ENCODE measurements at places on chromosomes 5 and 9. TPM values are rescaled to one million over a fixed set of nuclear protein-coding genes. Genes with fewer than 3 reads are reported as not detected.

The ENHO gene
- polyA plus RNA-seq = not detected

The ACOT12 gene
- polyA plus RNA-seq = not detected

GRCh38 chr9:14573319-14573718 is 119.9 kb downstream of the ZDHHC21 start:
- no peak for DNase-seq

DNA sequence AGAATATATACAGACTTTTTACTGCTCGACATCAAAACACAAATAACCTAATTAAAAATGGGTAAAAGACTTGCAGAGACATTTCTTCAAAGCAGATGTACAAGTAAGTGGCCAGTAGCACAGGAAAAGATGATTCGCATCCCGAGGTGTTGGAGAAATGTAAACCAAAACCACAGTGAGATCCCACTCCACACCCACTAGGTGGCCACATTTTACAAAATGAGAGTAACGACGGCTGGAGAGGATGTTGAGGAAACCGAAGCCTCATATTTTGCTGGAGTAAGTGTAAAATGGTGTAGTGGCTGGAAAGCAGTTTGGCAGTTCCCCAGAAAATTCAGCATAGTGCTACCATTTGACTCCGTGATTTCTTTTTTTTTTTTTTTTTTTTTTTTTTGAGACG is 21.3 kb upstream of the GBGT1 start:
- peak; percentile 62 for DNase-seq

- peak; percentile 40 for DNase-seq
Observed at GRCh38 chr9:133054966-133055365, 6.8 kb upstream of the CEL start.

The ARL14EPL gene
- not detected for polyA plus RNA-seq

The RAB24 gene
- polyA plus RNA-seq = 71.1 TPM

DNA sequence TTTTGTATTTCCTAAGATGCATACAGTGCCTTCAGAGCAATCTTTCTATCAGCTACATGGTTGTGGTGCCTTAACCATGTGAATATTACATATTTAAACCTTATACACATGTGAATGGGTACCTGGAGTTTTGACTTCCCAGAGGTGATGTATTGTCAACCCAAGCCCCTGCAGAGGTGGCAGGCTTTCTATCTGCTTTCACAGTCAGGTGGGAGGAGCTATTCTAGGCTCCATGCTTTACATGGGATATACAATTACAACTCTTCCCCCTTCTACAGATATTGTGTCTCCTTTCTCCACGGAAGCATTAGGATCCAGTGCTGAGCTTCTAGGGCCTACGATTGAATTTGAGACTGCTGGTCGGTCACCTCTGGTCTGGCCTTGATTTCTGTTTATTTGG is 89.8 kb upstream of the TUT7 start:
- no peak for DNase-seq

The FOXD4L6 gene
- not detected for polyA plus RNA-seq

- DNase-seq = no peak
Observed at GRCh38 chr9:79694208-79694607, 122.4 kb downstream of the TLE4 start.

GRCh38 chr9:107620236-107620635 is 130.7 kb upstream of the KLF4 start:
- DNase-seq = no peak

The LMAN2 gene
- polyA plus RNA-seq = 251 TPM

- DNase-seq = peak; percentile 25
Observed at GRCh38 chr5:97046270-97046982, 96.0 kb downstream of the LIX1 start.

The PDLIM4 gene
- polyA plus RNA-seq = 214 TPM

The HTR4 gene
- not detected for polyA plus RNA-seq

GRCh38 chr9:75950998-75951397 is 60.5 kb downstream of the PCSK5 start:
- no peak for DNase-seq

The EMB gene
- 1.2 TPM for polyA plus RNA-seq

DNA sequence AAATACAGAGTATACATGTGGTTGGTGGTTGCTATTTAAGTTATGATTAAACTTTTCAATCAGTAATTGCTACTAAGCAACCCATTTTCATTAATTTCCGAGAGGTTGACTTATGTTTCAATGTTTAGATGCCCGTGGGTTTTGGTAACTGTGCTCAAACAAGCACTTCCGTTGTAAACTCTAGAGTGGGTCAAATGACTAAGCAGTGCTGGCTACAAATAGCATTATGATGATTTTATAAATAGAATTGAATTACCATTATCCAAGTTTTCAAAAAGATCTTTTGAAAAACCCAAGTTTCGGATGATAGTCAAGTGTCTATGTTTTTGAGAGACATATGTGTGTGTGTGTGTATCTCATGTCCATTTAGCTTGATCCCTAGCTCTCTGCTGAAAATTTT is 2369.4 kb upstream of the ACO1 start:
- DNase-seq = no peak

- no peak for DNase-seq
Observed at GRCh38 chr5:144281784-144282183, 111.1 kb downstream of the KCTD16 start.

The HTR1A gene
- polyA plus RNA-seq = not detected

DNA sequence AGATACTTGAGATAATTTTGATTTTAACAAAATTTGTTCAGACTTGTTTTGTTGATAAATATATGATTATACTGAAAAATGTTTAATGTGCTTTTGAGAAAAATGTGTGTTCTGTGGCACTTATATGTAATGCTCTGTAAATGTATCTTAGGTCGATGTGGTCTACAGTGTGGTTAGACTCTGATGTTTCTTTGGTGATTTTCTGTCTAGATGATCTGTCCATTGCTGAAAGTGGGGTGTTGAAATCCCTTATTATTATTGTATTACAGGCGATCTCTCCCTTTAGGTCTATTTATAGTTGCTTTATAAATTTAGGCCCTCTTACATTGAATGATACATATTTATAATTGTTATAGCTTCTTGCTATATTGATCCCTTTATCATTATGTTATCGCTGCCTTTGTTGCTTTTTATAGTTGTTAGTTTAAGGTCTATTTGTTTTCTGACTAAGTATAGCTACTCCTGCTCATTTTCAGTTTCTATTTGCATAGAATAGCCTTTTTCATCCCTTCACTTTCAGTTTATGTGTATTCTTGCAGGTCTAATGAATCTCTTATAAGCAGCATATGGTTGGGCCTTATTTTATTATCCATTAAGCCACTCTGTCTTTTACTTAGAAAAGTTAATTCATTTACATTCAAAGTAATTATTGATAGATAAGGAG is 124.3 kb downstream of the MRPS30 start:
- no peak for DNase-seq

- no peak for DNase-seq
Observed at GRCh38 chr5:99004960-99005359, 76.2 kb upstream of the CHD1 start.

GRCh38 chr9:131335368-131335755 is 45.8 kb downstream of the PLPP7 start:
- DNase-seq = no peak

The HAVCR2 gene
- 0.07 TPM for polyA plus RNA-seq

DNA sequence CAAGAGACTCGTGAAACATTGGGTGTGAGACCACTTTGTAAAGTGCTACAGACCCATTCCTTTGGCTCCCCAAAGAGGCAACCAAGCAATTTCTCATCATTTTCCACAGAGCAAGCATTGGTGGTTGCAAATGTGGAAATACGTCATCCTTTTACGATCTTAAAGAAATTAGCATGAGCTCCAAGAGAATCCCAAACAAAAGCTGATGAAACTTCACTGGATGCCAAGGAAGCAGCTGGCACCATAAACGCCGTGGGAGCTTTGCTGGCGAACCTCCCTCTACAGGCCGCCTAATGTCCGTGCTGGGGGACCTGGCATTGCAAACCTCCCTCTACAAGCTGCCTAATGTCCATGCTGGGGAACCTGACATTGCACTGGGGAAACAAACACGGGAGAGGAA is 432.4 kb downstream of the ACTL7B start:
- no peak for DNase-seq

GRCh38 chr5:157535042-157535865 is 40.3 kb downstream of the ADAM19 start:
- DNase-seq = peak; percentile 56

- no peak for DNase-seq
Observed at GRCh38 chr5:57211039-57211438, 37.2 kb downstream of the GPBP1 start.

DNA sequence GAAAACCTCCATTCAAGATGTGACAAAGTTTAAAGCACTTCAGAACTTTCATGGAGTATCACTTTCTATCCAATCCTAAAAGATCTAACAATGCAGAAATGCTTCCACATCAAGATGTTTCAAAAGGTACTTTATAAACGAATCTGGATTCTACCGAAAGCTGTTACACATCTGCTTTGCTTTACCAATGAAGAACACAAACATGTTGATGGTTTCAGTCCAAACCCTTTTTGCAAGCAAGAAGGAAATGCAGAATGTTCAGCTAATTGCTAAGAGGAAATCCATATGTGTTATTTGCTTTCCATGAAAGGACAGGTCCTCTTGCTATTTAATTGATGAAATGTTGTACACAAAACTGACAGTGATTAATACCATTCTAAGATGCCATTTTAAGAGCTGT is 419.6 kb downstream of the EFNA5 start:
- no peak for DNase-seq

GRCh38 chr5:96408210-96408777 is 24.8 kb downstream of the PCSK1 start:
- peak; percentile 25 for DNase-seq

The OMD gene
- polyA plus RNA-seq = not detected

DNA sequence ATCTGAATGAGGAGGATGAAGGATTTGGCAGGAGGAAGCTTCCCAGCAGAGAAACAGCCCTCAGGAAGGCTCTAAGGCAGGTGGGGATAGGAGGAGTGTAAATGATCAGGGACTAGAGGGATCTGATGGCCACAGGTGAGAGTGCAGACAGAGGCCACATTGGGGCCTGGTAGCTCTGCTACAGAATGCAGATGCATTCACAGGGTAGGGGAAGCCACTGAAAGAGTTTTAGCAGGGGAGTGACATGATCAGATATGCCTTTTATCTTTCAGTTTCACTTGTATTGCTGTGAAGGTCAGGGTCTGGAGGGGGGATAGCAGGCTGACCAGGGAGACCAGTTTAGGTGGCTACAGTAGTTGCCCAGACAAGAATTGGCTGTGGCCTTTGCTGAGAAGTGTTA is 3.0 kb downstream of the TXNDC15 start:
- no peak for DNase-seq

GRCh38 chr9:108751369-108751768 is 104.4 kb downstream of the ACTL7B start:
- no peak for DNase-seq

DNA sequence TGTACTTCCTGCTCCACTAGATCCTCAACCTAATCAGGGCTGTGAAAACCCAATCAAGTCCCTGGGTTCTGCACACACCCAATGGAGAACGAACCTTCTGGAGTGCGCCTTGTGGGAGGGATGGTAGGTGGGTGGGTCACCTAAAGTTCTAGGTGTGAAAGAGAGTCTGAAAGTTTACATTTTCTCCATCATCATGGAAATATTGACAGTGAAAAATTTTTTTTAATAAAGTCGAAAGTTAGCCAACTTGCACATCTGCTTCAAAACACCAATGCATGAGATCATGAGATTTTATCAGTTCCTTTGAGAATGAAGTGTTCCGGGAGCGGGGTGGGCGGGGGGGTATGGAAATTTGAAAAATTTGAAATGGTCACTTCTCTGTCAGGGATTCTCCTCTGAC is 21.7 kb downstream of the TAF11L14 start:
- no peak for DNase-seq

GRCh38 chr5:61055434-61056006 is 106.7 kb downstream of the SMIM15 start:
- DNase-seq = peak; percentile 72

DNA sequence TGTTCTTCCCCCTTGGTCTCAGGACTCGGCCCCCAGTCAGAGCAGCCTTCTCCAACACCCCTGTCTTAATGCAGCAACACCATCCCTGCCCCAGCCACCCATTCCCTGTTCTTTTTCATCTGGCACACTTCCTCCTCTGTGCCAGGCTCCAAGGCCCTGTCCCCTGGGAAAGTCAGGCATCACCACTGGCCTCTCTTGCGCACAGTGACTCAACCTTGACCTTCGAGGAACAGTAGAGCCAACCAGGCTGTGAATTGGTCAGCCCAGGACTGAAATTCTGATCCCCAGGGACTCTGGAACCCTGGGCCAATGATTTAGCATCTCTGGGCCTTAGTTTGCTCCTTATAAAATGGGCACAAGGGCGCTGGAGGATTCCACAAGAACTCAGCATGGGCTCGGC is 10.5 kb upstream of the RALGDS start:
- no peak for DNase-seq

DNA sequence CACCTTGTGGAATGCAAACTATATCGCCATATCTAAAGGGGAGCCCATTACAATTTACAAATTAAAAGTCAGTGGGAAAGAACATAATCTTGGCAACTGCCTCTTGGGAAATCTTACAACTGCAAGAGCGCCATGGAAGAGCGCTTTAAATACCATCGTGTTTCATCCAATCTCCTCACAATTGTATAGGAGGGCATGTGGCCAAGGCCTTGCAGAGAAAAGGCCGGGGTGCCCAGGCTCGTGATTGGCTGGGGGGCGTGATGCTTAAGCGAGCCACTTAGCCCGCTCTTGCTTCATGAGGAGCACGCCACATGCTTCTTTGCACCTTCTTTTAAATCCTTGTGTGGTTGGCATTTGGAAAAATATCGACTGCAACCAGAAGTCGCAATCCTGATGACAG is 69.8 kb upstream of the NFIB start:
- no peak for DNase-seq

- no peak for DNase-seq
Observed at GRCh38 chr5:97478483-97478882, 295.4 kb upstream of the RIOK2 start.

DNA sequence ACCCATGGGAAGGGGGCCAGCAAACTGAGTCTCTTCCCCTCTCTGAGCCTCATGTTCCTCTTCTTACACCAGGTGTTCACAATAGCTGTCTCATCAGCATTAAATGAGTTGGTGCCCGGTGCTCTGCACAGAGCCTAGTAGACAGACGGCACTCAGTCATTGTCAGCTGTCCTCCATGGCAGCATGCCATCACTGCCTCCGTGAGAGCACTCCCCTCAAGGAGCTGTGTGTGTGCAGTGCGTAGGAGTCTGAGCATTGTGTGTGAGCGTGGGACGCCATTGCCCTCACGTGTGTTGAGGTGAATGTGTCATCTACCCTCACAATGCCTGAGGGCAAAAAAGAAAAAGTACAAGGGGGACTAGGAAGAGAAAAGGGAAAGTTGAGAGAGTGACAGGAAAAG is 536.5 kb downstream of the CDK5RAP2 start:
- DNase-seq = no peak

DNA sequence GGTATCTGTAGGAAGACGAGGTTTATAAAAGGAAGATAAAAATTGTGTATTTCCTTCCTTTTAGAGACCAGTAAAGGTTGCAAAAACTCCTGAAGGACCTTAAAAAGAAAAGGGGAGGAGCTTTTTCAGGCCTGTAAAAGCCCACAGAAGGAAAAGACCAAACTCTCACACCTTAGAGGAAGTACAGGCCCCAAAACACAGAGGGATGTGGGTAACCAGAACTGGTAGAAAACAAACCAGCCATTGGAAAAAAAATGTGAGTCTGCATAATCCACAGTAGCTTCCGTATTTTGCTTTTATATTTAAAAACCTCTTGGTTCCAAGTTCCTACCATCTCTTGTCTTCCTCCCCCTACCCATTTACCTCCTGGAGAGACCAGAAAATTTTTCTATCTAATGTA is 8.5 kb downstream of the GIN1 start:
- no peak for DNase-seq
